ENCODE measurements at places on chromosomes 12 and 14. TPM values are rescaled to one million over a fixed set of nuclear protein-coding genes. Genes with fewer than 3 reads are reported as not detected.

Gene HCFC2
- total RNA-seq: 30.3 TPM

Gene CHGA
- total RNA-seq: not detected

Gene CACNA2D4
- not detected for total RNA-seq

Gene MUCL1
- not detected for total RNA-seq

Gene IL22
- not detected for total RNA-seq

Gene PAPLN
- 4.2 TPM for total RNA-seq

Gene LEMD3
- total RNA-seq: 34.7 TPM

Gene NFATC4
- total RNA-seq: 36.8 TPM

Measured in smooth muscle cell of the umbilical artery (primary cell).